ENCODE measurements at places on chromosomes 11 and 22. TPM values are rescaled to one million over a fixed set of nuclear protein-coding genes. Genes with fewer than 3 reads are reported as not detected.
A peak's percentile ranks its signal among the peaks of the same experiment; 100 is the strongest.

Gene ZNF214
- total RNA-seq = 2.1 TPM

Gene MMP3
- total RNA-seq = 7.5 TPM

Gene SERPIND1
- not detected for total RNA-seq

Gene RASGRP2
- total RNA-seq = 35.7 TPM

- H3K36me3 ChIP-seq = peaks cover 10% of the 10 kb centered on the region
- H3K4me1 ChIP-seq = no peaks in the 10 kb centered on the region
- no peak overlapping the region for H3K4me3 ChIP-seq
- no peaks in the 10 kb centered on the region for H3K27me3 ChIP-seq
Observed at GRCh38 chr11:8099291-8099899, 18.4 kb downstream of the TUB start.

- no peaks in the 10 kb centered on the region for H3K36me3 ChIP-seq
- no peak overlapping the region for H3K27ac ChIP-seq
- no peak for DNase-seq
- H3K4me3 ChIP-seq = no peak overlapping the region
- no peaks in the 10 kb centered on the region for H3K27me3 ChIP-seq
- H3K4me1 ChIP-seq = no peaks in the 10 kb centered on the region
Observed at GRCh38 chr11:28463826-28464225, 355.6 kb downstream of the METTL15 start.

Gene MISFA
- not detected for total RNA-seq

DNA sequence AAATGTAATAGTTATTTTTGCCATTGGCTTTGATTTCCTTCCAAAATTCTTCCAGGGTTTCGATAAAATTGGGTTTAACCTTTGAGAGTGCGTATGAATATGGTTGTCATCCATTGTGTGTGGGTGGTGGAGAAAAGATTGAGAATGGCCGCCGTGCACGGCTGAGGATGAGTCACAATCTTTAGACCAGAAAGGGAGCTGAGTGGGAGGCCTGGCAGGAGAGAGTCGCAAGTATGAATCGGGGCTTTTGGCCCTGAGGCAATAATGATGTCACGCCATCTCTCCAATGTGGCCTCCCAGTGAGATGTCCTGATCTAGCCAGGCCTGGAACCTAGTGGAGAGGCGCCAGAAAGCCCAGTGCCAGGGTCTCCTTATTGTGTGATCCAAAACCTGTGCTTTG, 33.1 kb upstream of the SMPD1 start:
- peak overlapping the region; percentile 58 for H3K27ac ChIP-seq
- no peak for DNase-seq
- H3K27me3 ChIP-seq = no peaks in the 10 kb centered on the region
- no peak overlapping the region for H3K4me3 ChIP-seq
- no peaks in the 10 kb centered on the region for H3K36me3 ChIP-seq

- no peaks in the 10 kb centered on the region for H3K4me1 ChIP-seq
- H3K27ac ChIP-seq = no peak overlapping the region
- H3K4me3 ChIP-seq = no peak overlapping the region
- H3K36me3 ChIP-seq = no peaks in the 10 kb centered on the region
- H3K27me3 ChIP-seq = no peaks in the 10 kb centered on the region
Observed at GRCh38 chr22:47196881-47197772, 434.7 kb downstream of the TBC1D22A start.

DNA sequence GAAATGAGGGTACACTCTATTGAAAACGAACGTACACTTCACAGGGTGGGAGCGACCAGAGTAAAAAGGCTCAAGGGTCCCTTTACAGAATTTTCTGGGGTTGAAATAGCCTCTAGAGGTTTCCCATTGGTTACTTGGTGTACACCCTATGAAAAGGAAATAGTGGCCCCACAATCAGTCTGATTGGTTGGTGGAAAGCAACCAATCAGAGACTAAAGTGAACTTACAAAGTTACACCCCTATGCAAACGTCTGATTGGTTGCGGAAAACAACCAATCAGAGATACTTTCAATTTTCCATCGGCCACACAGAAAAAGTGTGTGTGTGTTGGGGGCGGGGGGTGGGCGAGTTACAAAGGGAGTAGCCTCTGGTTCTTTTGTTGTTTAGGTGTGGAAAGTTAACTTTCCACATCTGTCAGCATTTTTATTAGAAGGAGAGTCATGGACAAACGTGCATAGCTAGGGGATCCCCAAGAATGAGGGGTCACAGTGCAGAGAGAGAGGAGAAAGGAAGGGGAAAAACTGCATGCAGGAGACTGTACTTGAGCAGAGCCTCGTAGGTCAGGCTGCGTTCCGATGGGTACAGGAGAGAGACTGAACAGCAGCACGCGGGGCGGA, 1152.1 kb downstream of the TBC1D22A start:
- no peak overlapping the region for H3K4me3 ChIP-seq
- peaks cover 12% of the 10 kb centered on the region for H3K27me3 ChIP-seq
- no peaks in the 10 kb centered on the region for H3K4me1 ChIP-seq
- no peak overlapping the region for H3K27ac ChIP-seq

GRCh38 chr11:120058931-120059330, 79.0 kb downstream of the TRIM29 start:
- peaks cover 5% of the 10 kb centered on the region for H3K4me1 ChIP-seq
- H3K27ac ChIP-seq = no peak overlapping the region
- DNase-seq = peak; percentile 75
- H3K4me3 ChIP-seq = no peak overlapping the region
- H3K27me3 ChIP-seq = no peaks in the 10 kb centered on the region
- H3K36me3 ChIP-seq = no peaks in the 10 kb centered on the region

GRCh38 chr22:27668828-27669797, 132.4 kb downstream of the MN1 start:
- no peaks in the 10 kb centered on the region for H3K27me3 ChIP-seq
- DNase-seq = no peak
- H3K4me1 ChIP-seq = peaks cover 32% of the 10 kb centered on the region
- no peak overlapping the region for H3K27ac ChIP-seq
- no peak overlapping the region for H3K4me3 ChIP-seq
- no peaks in the 10 kb centered on the region for H3K36me3 ChIP-seq

Gene SLC36A4
- total RNA-seq = 15.9 TPM

GRCh38 chr11:10303558-10304363, 1.1 kb upstream of the ADM start:
- peaks cover 68% of the 10 kb centered on the region for H3K4me1 ChIP-seq
- no peaks in the 10 kb centered on the region for H3K36me3 ChIP-seq
- DNase-seq = peak; percentile 92
- H3K27ac ChIP-seq = peak overlapping the region; percentile 94
- no peaks in the 10 kb centered on the region for H3K27me3 ChIP-seq

Gene SEZ6L
- total RNA-seq = 0.23 TPM

GRCh38 chr11:94876645-94877442, 96.5 kb downstream of the CWC15 start:
- no peak overlapping the region for H3K4me3 ChIP-seq
- H3K27ac ChIP-seq = peak overlapping the region; percentile 79
- no peaks in the 10 kb centered on the region for H3K27me3 ChIP-seq
- peaks cover 82% of the 10 kb centered on the region for H3K36me3 ChIP-seq

- peaks cover 10% of the 10 kb centered on the region for H3K4me1 ChIP-seq
- H3K4me3 ChIP-seq = no peak overlapping the region
- no peaks in the 10 kb centered on the region for H3K36me3 ChIP-seq
- no peak for DNase-seq
- H3K27ac ChIP-seq = no peak overlapping the region
- no peaks in the 10 kb centered on the region for H3K27me3 ChIP-seq
Observed at GRCh38 chr22:33757041-33757801, 163.1 kb downstream of the LARGE1 start.

Gene ANO9
- 0.32 TPM for total RNA-seq

- H3K4me3 ChIP-seq = no peak overlapping the region
- no peaks in the 10 kb centered on the region for H3K27me3 ChIP-seq
- no peaks in the 10 kb centered on the region for H3K36me3 ChIP-seq
- DNase-seq = no peak
- H3K4me1 ChIP-seq = no peaks in the 10 kb centered on the region
Observed at GRCh38 chr11:34027516-34028408, 23.8 kb upstream of the CAPRIN1 start.

GRCh38 chr11:75812542-75813040, 2.4 kb upstream of the UVRAG start:
- H3K4me3 ChIP-seq = no peak overlapping the region
- no peaks in the 10 kb centered on the region for H3K36me3 ChIP-seq
- peaks cover 30% of the 10 kb centered on the region for H3K4me1 ChIP-seq
- DNase-seq = no peak

- no peaks in the 10 kb centered on the region for H3K27me3 ChIP-seq
- no peaks in the 10 kb centered on the region for H3K36me3 ChIP-seq
- no peak for DNase-seq
- no peaks in the 10 kb centered on the region for H3K4me1 ChIP-seq
- H3K4me3 ChIP-seq = no peak overlapping the region
Observed at GRCh38 chr22:33958741-33959140, 38.5 kb upstream of the LARGE1 start.

- no peak for DNase-seq
- H3K36me3 ChIP-seq = no peaks in the 10 kb centered on the region
- H3K4me1 ChIP-seq = no peaks in the 10 kb centered on the region
- H3K27me3 ChIP-seq = no peaks in the 10 kb centered on the region
- no peak overlapping the region for H3K27ac ChIP-seq
Observed at GRCh38 chr22:35684270-35684700, 33.4 kb upstream of the APOL5 start.

Gene UBE4A
- total RNA-seq = 38.0 TPM

GRCh38 chr11:71332046-71332445, 79.7 kb upstream of the SHANK2 start:
- H3K36me3 ChIP-seq = no peaks in the 10 kb centered on the region
- peaks cover 40% of the 10 kb centered on the region for H3K27me3 ChIP-seq
- H3K4me1 ChIP-seq = no peaks in the 10 kb centered on the region

DNA sequence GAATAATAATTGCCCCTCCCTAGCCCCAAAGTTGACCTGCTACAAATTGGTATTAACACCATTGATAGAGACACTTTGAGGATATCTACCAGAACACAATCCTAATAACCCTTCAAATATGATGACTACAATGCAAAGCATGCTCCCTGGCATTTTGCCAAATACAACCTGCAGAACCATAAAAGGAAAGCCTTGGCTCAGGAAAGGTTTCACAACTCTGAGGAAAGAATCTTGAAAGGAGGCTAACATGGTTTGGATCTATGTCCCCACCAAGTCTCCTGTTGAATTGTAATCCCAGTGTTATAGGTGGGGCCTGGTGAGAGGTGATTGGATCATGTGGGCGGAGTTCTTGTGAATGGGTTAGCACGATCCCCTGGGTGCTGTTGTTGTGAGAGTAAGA, 140.4 kb upstream of the ARHGAP42 start:
- DNase-seq = no peak
- H3K4me3 ChIP-seq = no peak overlapping the region
- no peaks in the 10 kb centered on the region for H3K27me3 ChIP-seq
- H3K4me1 ChIP-seq = no peaks in the 10 kb centered on the region
- no peak overlapping the region for H3K27ac ChIP-seq

DNA sequence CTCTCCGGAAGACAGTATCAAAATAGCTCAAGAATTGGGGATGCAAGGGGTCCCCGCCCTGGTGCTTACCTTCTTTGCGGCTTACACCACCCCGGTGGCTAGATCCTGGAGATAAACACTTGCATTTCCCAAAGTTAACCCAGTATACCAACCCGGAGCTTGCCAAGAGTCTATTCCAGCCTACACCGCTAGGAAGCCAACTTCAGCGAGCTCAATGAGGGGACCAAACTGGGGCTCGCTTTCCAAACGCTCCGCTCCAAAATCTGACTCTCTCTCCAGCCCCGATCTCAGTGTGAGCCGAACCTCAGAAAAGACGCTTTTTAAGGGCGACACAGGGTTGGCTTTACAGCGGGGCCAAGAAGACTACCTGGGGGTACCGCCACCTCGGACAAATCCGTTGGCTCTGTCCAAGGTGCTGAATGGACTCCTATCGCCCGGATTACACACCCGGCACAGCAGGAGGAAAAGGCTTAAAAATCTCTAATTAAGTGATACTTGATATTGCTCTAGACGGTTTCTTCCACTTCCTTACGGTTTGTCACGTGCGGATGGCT, 20.1 kb upstream of the BDNF start:
- no peaks in the 10 kb centered on the region for H3K36me3 ChIP-seq
- DNase-seq = no peak
- H3K27ac ChIP-seq = no peak overlapping the region
- no peak overlapping the region for H3K4me3 ChIP-seq
- peaks cover 98% of the 10 kb centered on the region for H3K27me3 ChIP-seq

Gene OR52A1
- total RNA-seq = not detected

Gene KCNK4
- not detected for total RNA-seq

GRCh38 chr22:44256556-44257485, 55.9 kb downstream of the SHISAL1 start:
- H3K4me3 ChIP-seq = no peak overlapping the region
- DNase-seq = peak; percentile 64
- H3K4me1 ChIP-seq = no peaks in the 10 kb centered on the region
- no peak overlapping the region for H3K27ac ChIP-seq
- no peaks in the 10 kb centered on the region for H3K36me3 ChIP-seq

GRCh38 chr11:118048472-118049370, 28.2 kb upstream of the TMPRSS4 start:
- no peaks in the 10 kb centered on the region for H3K4me1 ChIP-seq
- H3K27ac ChIP-seq = no peak overlapping the region
- H3K36me3 ChIP-seq = no peaks in the 10 kb centered on the region
- no peaks in the 10 kb centered on the region for H3K27me3 ChIP-seq
- no peak overlapping the region for H3K4me3 ChIP-seq

DNA sequence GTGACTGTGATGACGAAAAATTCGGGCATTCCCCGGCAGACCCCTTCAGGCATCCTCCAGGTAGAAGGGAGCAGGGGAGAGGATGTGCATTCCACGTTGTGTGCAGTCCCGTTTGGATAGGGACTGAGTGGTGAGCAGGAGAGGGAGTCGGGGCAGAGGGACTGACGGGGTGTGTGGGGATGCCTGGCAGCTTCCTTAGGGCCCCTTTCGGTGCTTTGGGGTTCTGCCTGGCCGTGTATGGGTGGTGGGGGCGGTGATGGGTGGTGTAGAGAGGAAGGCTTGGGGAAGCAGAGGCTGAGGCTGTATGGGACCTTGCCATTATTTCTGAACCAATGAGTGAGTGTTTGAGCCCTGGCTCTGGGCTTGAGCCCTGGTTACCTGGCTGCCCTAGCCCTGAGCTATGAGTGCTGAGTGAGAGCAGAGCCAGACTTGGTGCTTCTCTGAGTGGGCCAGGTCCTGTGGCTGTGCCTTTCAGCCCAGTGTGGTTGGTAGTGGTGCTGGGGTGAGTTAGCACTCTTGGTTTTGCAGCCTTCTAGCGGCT, 914 bp downstream of the INPPL1 start:
- peaks cover 43% of the 10 kb centered on the region for H3K4me1 ChIP-seq
- H3K4me3 ChIP-seq = peak overlapping the region; percentile 96
- peaks cover 18% of the 10 kb centered on the region for H3K36me3 ChIP-seq
- peak overlapping the region; percentile 98 for H3K27ac ChIP-seq
- no peaks in the 10 kb centered on the region for H3K27me3 ChIP-seq
- no peak for DNase-seq

- no peaks in the 10 kb centered on the region for H3K36me3 ChIP-seq
- DNase-seq = no peak
- no peak overlapping the region for H3K4me3 ChIP-seq
- H3K27ac ChIP-seq = no peak overlapping the region
Observed at GRCh38 chr11:1435820-1436467, 46.2 kb downstream of the BRSK2 start.

DNA sequence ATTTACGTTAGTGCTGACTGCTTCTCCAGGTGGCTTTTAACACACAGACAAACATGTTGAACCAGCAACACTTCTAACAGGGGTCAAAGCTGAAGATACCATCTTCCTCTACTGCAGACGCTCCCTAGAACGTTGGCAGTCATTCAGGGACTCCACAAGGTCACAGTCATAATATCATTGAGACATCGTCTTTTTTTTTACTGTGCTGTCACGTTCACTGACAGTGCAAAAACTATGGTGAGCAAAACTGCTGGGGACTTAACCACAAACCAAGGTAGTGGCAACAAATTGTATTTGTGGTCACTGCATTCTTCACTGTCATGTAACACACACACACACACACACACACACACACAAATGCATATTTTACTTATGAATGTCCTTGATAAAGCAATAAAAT, 244.9 kb downstream of the CASP12 start:
- DNase-seq = no peak
- no peak overlapping the region for H3K4me3 ChIP-seq
- H3K27ac ChIP-seq = no peak overlapping the region
- H3K36me3 ChIP-seq = no peaks in the 10 kb centered on the region
- no peaks in the 10 kb centered on the region for H3K27me3 ChIP-seq

All from esophagus muscularis mucosa (tissue), 4 donors.